AG09309 (cell line): ENCODE measurements at places on chromosomes 7 and 10.

- no peak for DNase-seq
Observed at GRCh38 chr10:128400564-128400963, 274.3 kb upstream of the MKI67 start.

- no peak for DNase-seq
Observed at GRCh38 chr7:150945853-150946420, 32.2 kb downstream of the KCNH2 start.

DNA sequence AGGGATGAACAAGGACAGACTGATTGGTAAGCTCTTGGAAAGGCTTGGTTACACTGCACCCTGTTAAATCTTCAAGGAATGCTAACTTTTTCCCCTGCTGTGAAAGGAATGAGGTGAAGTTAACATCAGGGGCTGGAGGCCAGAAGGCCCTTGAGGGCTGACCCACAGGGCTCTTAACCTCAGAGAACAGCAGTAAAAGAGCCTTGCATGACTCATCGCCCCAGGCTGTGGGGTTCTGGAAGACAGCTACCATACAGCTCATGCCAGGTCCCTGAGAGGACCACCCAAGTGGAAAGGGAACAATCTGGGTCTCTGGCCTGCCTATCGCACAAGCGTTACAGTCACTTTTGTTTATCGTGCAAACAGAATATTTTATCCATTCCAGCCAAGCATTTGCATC is 54.4 kb downstream of the CYP2C9 start:
- DNase-seq = no peak

- DNase-seq = no peak
Observed at GRCh38 chr7:10998996-10999757, 25.5 kb downstream of the PHF14 start.

- DNase-seq = no peak
Observed at GRCh38 chr10:126387931-126388911, at the start of gene ADAM12. Gene ADAM12 (minus strand): TSS chr10:126388477. CDS start chr10:126388145, 332 bp downstream.

- DNase-seq = peak; percentile 98
Observed at GRCh38 chr7:40986351-40986873, 716.5 kb downstream of the INHBA start.

- DNase-seq = no peak
Observed at GRCh38 chr10:124176349-124177179, 83.2 kb upstream of the CHST15 start.

DNA sequence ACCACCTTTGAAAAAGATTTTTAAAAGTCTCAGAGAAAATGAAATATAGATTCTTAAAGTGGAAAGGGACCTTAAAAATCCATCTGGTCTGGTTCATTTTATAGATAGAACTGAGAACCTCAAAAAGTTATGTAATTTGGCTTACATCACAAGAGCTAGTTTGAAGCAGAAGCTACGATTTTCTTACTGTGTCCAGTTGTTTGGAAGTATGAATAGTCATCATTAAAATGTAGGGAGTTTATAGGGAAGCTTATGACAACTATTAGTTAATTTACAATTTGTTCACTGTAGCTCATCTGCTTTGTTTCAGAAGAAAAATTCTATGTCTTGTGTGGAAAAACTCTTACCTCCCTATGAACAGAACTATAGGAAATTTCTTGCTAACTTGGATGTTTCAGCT is 26.9 kb downstream of the ZEB1 start:
- peak; percentile 14 for DNase-seq

- no peak for DNase-seq
Observed at GRCh38 chr7:24705461-24705954, 51.8 kb downstream of the GSDME start.

DNA sequence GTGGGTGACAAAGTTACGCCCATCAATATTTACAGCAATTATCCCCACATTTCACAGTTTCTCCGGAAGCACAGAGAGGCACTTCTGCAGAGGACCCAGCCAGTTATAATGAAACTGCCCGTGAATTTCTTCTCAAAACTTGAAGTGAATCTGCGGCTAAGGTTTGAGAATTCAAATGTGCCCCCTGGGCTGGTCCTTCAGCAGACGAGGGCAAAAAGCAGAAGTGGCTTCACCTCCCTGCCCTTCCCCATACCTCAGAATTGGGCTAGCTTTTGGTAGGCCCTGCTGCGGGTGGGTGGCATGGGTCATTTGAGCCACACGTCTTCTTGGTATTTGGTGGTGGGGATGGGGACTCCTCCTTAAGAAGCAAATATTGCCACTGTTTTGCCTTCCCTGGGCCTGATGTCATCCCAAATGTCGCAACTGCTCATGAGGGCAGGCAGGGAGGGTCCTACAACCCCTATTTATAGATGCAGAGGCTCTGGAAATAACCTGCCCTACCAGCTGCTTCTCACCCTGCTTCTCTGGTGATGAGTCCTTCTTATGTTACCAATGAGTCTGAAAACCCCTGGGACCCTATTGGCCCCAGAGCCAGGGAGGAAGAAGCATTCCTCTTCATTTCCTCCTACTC is 16.6 kb upstream of the WDFY4 start:
- DNase-seq = no peak

DNA sequence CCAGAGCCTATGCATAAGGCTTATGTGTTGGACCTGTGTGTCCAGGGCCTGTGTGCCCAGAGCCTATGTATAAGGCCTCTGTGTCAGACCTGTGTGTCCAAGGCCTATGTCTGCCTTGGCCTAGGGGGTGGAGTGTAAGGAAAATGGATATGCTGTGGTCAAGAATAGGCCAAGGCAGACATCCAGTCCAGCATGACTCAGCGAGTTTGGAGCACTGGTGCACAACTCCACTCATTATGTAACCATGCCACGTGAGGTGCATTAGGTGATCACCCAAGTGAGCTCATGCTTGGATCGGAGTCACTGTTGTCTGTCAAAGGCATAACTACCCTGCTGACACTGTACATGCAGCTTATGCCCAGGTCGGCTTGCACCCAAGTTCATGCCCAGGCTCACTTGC is 238.9 kb downstream of the CACNA2D1 start:
- peak; percentile 39 for DNase-seq

DNA sequence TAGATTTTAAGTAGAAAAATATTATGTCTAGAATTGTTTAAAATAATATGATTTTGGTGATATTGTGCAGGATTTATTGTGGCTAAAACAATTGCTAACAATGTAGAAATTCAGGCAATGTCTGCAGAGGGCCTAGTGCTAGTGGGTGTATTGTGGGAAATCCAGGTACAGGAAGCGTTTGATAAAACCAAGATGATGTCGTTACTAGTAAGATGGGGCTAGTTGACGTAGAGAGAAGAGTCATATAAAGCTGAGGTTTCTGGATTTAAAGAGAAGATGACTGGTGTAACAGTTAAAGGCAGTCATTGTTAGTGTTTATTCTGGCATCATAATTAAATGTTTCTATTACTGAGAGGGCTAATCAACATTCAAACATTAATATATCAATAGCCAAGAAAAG is 43.5 kb downstream of the ADK start:
- no peak for DNase-seq

GRCh38 chr10:109374215-109374614 is 549.1 kb downstream of the XPNPEP1 start:
- no peak for DNase-seq

GRCh38 chr10:29081951-29082685 is 206.8 kb upstream of the LYZL1 start:
- no peak for DNase-seq

GRCh38 chr7:140641524-140642195 is 1.0 kb upstream of the DENND2A start:
- DNase-seq = no peak

DNA sequence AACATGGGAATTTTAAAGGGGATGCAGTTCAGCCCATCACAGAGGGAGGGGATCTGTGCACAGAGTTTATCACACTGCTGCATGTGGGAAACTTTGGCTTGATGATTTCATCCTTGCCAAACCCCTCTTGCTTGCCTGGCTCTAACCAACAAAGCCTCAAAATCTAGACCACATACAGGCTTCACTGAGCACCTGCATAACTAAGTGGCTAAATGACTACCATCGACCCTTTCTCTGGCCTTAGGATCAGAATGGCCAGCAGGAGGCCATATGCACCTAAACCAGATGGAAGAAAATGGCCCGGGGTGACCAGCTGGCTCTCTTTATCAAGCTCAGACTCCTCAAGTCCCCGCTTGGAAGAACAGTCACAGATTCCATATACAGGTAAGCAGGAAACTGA is 15.6 kb upstream of the ZNF25 start:
- no peak for DNase-seq

- peak; percentile 91 for DNase-seq
Observed at GRCh38 chr10:27390681-27391080, 113.4 kb upstream of the RAB18 start.

DNA sequence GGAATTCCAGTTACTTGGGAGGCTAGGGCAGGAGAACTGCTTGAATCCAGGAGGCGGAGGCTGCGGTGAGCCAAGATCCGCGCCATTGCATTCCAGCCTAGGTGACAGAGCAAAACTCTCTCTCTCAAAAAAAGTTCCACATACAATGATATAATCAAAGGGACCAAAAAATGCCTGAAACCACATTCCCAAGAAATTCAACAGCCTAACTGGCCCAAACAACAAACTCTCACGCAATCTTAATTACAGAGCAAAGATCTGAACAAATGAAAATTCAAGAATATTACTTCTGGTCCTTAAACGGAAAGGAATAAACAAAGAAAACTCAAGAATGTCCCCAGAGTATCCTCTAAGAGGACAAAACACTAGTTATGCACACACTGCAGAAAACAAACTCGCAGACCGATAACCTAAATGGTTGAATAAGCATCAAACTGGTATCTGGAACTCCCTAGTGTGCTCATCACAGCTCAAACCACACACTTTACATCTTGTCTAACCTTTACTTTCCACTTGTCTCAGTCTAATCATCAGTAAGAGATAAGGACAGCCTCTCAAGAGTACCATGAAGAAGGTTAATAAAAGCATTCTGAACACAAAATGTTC is 3.7 kb downstream of the OGA start:
- no peak for DNase-seq

DNA sequence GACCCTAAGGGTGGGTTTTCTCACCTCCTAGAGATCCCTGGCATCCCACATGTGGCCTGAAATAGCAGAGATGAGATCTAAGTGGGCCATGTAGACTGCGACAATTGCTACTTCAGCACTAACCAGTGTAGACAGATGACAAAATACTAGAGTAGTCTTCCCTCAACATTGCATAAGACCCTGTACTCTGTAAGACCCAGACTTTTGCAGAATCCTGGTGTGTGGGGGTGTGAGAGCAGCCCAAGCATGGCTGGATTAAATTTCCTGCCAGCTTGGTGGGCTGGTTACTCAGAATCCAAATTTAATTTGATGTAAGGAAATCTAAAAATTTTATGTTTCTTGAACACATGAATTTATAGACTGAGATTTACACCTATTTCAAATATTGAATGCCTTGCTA is 88.3 kb downstream of the ZNF365 start:
- no peak for DNase-seq

GRCh38 chr10:79360499-79361342 is 13.5 kb downstream of the PPIF start:
- DNase-seq = no peak

GRCh38 chr10:110361800-110362456 is 57.2 kb upstream of the SMNDC1 start:
- no peak for DNase-seq

GRCh38 chr10:44881649-44882048 is 29.5 kb upstream of the TMEM72 start:
- DNase-seq = no peak

DNA sequence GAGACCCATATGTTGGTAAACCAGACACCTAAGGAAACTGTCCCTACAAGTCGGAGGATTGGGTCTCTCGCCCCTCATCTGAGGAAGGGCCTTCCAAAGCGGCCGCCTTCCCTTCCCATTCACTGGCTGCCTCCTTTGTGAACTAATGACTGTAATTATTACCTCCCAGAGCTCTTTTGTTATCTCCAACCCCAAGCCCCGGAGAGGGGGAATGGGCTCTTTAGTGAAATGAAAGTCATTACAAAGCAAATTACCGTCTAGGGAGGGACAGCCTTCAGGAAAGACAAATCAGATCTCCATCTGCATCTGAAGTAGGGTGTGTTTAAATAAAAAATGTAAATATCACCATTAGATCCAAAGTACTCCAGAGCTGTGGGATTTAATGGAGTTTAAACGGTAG is 2.6 kb upstream of the GAD2 start:
- DNase-seq = no peak

DNA sequence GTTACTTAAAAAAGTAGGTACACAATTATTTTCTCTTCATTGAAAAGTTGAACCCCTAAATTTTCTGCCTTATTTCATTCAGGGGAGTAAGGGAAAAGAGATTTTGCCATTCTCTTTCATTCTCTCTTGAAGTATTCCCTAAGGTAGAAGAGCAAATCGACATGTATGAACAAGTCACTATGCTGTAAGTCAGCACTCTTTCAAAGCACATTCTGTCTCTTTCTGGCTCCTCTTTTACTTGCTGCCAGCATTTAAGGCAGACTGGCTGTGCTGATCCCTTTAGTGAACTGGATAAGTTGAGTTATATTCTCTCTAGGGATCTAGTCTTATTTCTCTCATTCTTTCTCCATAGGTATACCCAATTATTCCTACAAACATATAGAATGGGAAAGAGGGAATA is 222.3 kb upstream of the ZWINT start:
- DNase-seq = no peak

DNA sequence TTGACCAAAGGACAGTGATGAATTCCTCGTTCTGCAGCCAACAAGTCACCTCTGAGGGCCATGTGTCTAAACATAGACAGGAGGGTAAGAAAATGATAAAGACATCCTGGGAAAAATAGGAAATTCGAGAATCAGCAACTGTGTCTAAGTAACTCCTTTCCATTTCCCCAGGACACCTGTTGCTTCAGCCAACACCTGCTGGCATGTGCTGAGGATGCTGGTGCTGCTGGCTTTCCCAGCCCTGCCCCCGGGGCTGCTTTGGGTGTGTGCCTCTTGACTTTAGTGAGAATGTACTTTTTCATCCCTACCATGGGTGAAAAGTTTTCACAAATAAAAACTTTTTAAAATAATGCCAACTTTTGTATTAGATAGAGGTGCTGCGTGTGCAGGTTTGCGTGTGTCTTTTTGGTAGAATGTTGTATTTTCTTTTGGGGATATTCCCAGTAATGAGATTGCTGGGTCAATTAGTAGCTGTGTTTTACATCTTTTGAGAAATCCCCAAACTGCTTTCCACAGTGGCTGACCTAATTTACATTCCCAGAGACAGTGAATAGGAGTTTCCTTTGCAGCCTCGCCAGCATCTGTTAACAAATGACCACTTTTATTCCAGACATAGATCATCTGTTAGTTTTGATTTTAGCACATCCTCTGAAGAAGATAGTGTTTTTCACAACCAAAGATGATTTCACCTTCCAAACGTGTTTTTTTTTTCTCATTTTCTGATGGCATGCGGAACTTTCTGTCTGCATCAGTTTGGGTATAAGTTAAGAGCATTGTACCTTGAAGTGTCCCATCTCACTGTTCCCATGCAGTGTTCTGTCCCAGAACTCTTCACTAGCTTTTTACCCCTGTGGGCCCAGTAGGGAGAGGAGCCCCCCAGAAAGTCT is 104.2 kb upstream of the ACBD5 start:
- DNase-seq = no peak

- DNase-seq = no peak
Observed at GRCh38 chr7:92292981-92293380, 47.2 kb downstream of the ANKIB1 start.

GRCh38 chr10:5835446-5836095 is 22.3 kb upstream of the GDI2 start:
- no peak for DNase-seq

- no peak for DNase-seq
Observed at GRCh38 chr7:29915481-29916215, 74.0 kb downstream of the SCRN1 start.

- DNase-seq = peak; percentile 60
Observed at GRCh38 chr10:10792681-10793080, 225.0 kb upstream of the CELF2 start.

- DNase-seq = no peak
Observed at GRCh38 chr10:97651773-97652172, 11.3 kb downstream of the PI4K2A start.
